ENCODE measurements at places on chromosomes 3 and 15.

DNA sequence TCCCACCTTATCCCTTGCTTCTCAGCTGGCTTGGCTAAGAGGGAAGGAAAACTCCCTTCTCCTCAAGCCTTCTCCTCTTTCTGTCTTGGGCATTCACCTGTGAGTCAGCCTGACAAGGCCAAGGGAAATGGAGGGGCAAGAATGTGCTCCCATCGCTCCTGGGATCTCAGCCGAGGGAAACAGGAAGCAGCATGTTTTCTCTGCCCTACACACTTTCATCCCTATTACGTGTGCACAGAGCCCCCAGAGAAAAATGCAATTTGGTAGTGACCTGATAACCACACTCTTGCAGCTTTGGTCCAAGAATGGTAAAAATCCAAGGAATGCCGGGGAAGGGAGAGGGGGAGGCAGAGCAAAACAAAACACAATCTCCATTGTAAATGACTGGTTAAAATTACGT, 32.9 kb upstream of the MTMR10 start:
- no peak overlapping the region for H3K4me3 ChIP-seq
- H3K36me3 ChIP-seq: no peaks in the 10 kb centered on the region
- no peaks in the 10 kb centered on the region for H3K27me3 ChIP-seq
- no peak overlapping the region for H3K27ac ChIP-seq
- H3K4me1 ChIP-seq: no peaks in the 10 kb centered on the region

- no peak overlapping the region for H3K4me3 ChIP-seq
- no peaks in the 10 kb centered on the region for H3K27me3 ChIP-seq
- no peak for DNase-seq
Observed at GRCh38 chr15:92523176-92523575, 129.5 kb downstream of the ST8SIA2 start.

DNA sequence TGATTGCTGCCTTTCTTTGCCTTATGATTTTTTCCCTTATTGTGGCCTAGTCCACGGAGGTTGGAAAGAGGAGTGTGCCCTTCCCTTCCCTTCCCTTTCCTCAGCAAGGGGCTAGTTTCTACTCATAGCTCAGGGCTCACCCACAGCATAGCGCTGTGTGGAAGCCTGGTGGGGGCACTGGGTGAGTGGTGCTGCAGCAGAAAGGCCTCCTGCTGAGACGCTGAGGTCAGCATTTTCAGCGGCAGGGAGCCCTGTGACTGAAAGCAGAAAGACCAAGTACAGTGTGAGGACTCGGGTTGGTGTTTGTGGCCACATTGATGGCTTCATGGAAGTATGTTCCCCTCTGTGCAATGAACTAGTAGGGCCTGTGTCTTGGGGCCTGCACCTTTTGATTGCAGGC, 21.9 kb downstream of the CACNA1D start:
- DNase-seq: no peak
- no peak overlapping the region for H3K4me3 ChIP-seq
- no peaks in the 10 kb centered on the region for H3K27me3 ChIP-seq
- no peaks in the 10 kb centered on the region for H3K36me3 ChIP-seq
- H3K27ac ChIP-seq: no peak overlapping the region

DNA sequence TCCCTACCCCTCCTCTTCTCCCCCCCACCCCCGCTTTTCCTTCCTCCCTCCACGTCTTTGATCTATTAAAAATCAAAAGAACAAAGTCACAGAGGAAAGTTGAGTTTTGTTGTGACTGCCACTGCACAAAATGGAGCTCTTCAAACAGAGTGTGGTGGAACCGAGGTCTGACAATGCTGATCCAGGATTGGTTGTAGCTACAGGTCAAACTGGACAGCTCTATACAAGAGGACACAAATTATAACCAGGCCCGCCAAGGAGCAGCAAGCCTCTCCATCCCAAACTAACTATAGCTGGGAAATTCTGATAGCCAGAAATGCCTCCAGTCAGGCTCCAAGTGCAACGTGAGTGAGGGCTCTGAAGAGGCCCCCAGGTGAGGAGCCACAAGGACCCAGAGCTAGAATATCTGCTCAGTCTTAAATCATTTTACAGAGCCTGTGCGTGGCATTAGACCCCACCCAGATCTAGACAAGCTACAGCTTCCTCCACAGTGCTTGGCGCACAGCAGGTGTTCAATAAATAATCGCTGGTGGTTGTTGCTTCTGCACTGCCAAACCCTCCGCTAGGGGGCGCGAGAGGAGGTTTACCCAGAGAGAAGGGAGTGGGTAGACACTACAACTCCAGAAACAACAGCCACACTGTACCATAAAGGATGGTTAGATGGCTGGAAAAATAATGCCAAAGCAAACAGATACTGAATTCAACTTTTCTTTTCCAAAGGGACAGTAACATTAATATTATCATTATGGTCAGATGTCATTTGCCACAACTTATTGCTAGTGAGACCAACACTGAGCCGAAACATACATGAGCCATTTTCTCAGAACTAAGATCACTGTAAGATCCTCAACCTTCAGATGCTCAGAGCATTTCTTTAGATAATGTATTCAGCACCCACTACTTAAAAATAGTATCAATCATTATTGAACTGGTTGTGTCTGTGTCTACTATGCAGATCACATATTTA, 44.6 kb downstream of the ZIC4 start:
- no peaks in the 10 kb centered on the region for H3K4me1 ChIP-seq
- H3K4me3 ChIP-seq: no peak overlapping the region

DNA sequence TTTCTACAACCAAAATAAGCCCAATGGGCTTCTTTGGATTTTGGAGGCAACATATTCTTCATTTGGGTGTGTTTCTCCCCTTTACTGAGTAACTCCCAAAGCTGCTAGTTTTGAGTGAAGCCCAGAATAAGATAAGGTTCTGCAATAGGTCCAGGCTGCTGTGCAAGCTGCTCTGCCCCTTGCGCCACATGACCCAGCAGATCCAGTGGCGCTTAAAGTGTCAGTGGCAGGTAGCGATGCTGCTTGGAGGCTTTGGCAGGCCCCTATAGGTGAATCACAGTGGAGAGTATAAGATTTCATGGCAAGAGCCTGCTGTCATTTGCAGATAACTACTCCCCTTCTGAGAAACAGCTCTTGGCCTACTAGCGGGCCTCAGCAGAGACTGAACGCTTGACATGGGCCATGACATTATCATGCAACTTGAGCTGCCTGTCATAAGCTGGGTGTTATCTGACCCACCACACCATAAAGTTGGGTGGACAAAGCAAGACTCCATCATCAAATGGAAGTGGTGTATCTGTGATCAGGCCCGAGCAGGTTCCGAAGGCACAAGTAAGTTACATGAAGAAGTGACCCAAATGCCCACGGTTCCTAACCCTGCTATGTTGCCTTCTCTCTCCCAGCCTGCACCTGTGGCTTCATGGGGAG, 88.4 kb upstream of the OXTR start:
- no peaks in the 10 kb centered on the region for H3K4me1 ChIP-seq
- no peaks in the 10 kb centered on the region for H3K36me3 ChIP-seq
- no peak for DNase-seq
- H3K27ac ChIP-seq: no peak overlapping the region
- no peaks in the 10 kb centered on the region for H3K27me3 ChIP-seq
